ENCODE measurements at places on chromosomes 12 and 14.

- peak; percentile 85 for DNase-seq
Measured at GRCh38 chr12:121773011-121773777, 20.3 kb downstream of the RHOF start.

DNA sequence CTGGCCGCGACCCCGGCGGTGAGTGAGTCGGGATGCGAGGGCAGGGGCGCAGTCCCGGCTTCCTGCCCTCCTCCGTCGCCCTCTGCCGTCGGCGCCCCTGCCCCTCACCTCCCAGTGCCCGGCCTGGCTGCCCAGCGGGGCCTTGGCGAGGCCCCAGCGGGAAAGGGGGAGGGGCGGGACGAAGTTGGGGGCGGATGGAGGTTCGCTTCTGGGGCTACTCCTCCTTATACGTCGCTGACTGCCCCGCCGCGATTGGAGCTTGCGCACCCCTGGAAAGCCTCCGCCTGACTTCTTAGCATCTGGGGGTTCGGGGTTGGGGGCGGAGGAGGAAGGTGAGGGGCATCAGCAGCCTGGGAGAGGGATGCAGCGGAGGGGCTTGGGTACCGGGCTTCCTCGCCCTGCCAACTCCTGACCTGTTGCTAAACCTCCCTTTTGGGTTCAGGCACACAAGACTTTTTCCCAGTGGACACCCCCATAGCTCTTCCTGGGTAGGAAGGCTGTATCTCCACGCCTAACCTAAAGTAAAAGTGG, 406 bp downstream of the TMEM263 start:
- DNase-seq, result peak; percentile 59

- DNase-seq, result no peak
Measured at GRCh38 chr12:92747151-92747550, 44.4 kb downstream of the PLEKHG7 start.

GRCh38 chr14:69895109-69895508, 15.9 kb downstream of the SMOC1 start:
- no peak for DNase-seq

DNA sequence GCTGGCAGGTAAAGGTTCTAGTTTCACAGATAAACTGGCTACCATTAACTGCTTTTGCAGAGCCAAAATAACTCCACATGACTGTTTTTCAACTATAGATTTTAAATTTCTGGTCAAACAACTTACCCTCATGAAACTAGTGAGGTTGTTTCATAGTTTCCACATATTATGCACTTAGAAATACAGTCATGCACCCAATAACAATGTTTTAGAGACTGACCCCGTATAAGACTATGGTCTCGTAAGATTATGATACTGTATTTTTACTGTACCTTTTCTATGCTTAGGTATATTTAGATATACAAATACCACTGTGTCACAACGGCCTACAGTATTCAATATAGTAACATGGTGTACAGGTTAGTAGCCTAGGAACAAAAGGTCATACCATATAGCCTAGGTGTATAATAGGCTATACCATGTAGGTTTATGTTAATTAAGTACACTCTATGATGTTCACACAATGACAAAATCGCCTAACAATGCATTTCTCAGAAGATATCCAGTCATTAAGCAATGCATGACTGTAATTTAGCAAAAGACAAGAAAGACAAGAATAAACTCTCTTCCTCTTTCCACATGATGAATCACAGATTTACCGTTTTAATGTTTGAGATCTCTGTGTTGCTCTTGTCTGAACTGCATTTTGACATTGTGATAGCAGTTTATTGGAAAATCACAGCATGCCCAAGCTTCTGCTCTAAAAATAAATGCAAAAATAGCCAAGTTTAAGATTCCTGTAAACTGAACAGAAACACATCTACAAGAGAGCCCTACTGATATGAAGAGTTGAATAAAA, 17.1 kb downstream of the DICER1 start:
- DNase-seq, result no peak

GRCh38 chr14:78028471-78028870, 141.7 kb upstream of the NRXN3 start:
- DNase-seq, result no peak

DNA sequence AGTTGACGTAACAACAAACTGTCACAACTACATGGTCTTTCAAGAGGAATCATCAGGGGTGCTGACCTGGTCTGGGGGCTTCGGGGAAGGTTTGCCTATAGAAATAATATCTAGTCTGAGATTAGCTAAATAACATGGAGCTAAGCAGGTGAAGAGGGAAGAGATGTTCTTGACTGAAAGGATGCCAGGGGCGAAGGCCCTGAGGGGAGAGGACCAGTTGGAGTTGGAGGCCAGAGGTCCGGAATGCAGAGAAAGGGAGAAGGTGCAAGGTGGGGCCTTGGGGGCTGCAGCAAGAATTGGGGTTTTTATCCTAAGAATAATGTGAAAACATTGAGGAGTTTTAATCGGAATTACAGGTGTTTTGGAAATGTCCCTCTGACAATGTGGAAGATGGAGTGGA, 68.5 kb upstream of the RIC8B start:
- no peak for DNase-seq

DNA sequence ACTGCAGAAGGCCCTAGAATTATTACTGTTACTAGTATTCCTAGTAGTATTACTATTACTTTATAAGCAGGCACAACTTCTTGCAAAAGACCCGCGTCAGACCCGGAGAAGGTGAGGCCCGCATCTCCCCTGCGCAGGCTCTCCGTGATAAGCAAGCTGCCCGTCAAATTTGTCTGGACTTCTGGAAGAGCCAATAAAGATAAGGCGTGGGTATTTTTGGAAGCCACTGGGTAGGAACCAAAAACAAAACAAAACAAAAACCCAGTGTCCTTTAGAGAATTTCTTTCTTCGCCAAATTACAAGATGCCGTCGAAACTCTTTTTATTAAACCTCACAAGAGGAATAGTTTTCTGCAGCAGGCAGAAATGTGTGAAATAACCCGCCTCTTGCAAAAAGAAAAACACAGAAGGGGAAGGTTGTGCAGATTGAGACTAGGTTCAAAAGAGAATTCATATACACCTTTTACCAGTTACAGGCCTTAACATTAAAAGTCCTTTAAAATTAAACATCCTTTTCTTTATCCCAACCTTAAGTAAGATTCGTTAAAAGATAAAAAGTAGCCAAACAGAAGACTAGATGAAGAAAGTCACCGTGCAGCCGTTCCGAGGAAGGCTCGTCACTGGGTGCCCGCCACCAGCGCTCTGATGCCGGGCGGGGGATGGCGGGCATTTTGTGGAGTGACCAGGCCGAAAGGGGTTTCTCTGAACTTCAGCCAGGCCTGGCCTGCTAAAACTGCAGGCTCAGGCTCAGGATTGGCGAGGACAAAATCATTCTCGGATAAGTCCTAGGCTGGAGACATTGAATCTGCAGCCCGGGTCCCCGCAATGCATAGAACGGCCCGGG, 1.6 kb downstream of the TBX5 start:
- no peak for DNase-seq

- DNase-seq, result no peak
Measured at GRCh38 chr12:79567175-79567563, 123.6 kb downstream of the PAWR start.

DNA sequence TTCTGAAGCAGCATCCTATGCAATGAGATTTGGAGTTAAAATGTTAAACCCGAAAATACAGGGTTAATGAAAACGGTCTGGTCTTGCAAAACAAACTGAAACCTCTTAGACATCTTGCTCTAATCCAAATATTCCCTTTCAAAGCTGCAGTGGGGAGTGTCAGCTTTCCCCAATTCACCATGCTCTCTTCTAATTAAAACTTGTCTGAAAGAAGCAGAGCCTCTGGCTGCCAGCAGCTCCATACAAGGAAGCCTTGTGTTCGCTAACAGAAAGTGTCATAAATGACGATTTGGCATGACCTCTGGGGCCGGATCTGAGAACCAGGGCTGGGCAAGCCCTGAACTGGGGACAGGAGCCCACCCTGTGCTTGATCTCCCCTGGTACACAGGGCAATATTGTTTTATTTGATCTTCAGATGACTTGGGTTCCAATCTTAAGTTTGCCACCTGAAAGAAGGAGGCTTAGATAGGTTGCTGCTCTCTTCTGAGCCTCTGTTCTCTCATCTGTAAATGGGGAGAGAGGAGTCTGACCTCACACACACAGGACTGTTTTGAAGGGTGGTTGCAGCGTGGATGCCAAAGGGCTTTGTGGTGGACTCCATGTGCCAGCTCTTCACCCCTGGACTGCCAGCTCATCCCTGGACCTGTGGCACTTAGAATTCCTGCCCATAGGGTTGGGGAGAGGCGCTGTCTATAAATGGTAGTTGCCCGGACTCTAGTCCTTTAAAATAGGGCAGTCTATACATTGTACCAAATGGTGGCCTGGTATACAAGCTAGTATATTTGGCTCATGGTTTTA, 7.8 kb downstream of the KMT5A start:
- DNase-seq, result no peak

GRCh38 chr12:111597831-111598636, 1.1 kb downstream of the ATXN2 start:
- DNase-seq, result peak; percentile 23

GRCh38 chr14:49641697-49642129, 6.7 kb upstream of the DNAAF2 start:
- DNase-seq, result no peak

DNA sequence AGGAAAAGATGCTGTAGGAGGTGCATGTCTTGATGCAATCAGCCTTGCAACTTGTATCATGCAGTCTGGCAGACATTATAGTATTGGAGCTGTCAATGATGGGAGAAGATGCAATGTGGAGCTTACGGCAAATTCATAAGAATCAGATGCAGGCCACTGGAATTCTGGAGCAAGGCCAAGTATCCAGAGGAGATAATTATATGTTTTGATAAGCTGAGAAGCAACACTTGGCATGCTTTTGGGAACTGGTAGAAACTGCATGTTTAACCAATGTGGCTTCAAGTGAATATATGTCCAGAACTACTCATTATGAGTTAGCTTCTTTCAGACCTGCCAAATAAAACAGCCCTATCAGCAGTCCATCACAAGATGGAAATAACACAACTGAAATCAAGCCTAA, 249.1 kb upstream of the PPFIA2 start:
- no peak for DNase-seq

DNA sequence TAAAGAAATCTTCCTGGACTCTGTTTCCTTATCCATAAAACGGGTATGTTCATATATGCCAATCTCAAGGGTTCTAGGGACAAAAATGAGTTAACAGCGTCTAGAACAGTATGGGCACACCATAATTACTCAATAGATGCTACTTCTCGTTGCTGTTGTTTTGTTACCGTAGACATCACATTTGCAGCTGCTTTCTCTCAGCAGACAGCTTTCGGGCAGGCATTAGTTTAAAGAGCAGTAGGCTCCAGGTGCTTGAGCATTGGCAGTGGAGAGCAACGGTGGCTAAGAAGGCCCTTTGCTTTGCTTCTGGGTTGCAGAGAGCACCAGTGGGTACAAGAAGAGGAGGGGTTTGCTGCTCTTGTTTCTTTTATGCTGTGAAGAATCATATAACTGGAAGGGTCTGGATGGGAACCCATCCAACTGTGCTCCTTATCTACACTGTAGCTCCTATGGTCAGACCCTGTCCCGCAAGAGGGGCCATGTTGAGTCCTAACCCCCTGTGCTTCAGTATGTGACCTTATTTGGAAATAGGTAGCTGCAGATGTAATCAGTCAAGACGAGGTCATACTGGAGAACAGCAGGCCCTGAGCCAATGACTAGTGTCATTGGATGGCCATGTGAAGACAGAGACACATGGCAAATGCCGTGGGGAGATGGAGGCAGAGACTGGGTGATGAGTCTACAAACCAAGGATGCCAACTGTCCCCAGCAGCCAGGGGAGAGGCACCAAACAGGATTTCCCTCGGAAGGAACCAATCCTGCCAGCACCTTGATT, 120.0 kb downstream of the RBM19 start:
- DNase-seq, result no peak

- DNase-seq, result no peak
Measured at GRCh38 chr12:127722611-127723010, 544.4 kb upstream of the TMEM132C start.

DNA sequence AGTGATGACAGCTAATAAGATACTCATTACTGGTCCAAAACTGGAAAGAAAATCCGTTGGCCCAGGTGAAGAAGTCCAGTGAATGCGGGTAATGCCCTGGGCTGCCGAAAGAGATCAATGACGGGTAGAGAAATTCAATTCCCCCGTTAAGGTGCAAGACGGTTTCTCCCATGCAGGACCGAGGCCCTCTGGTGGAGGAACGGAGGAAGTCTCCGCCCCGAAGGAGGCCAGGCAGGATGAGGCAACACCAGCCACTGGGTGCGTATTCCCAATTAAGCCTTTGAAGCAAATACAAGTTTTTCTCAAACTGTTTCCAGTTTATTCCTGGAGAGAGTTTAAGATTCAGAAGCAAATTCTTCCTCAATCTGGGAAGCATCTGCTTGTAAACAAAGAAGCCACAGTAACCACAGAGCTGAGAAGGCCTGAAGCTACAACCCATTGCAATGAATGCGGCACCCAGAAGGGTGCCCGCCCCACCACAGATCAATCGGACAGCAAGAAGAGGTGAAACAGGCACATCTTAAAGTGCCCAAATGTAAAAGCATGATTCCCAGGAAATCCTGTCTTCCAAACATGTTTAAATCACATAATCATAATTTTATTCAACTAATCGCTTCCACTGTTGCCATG, 118.5 kb downstream of the TTC7B start:
- DNase-seq, result peak; percentile 74

- DNase-seq, result no peak
Measured at GRCh38 chr12:95215949-95216348, 1.3 kb downstream of the FGD6 start.

DNA sequence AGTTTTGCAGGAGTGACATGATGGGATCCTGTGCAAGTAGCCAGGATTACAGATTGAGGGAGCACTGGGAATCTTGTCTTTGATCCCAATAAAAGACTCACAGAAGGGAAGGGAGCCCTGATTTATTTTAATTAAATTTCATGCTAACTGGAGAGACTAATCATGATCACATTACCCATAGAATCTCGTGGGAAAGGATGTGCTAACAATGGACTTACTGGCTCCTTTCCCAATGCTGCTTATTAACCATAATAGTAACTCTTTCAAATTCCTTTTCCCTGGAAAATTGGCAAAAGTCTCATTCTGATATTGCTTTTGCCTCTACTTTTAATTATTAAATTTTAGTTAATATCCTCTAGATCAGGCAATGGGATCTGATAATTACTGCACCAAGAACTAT, 174.8 kb upstream of the AVPR1A start:
- no peak for DNase-seq

GRCh38 chr14:69684461-69685217, 73.2 kb downstream of the SUSD6 start:
- no peak for DNase-seq

- no peak for DNase-seq
Measured at GRCh38 chr14:23128969-23129758, 10.1 kb upstream of the CEBPE start.

GRCh38 chr14:103084021-103084919, at the start of gene LBHD2:
LBHD2 (plus strand) TSS chr14:103084210; CDS start chr14:103086013, 1,803 bp downstream.
- no peak for DNase-seq

DNA sequence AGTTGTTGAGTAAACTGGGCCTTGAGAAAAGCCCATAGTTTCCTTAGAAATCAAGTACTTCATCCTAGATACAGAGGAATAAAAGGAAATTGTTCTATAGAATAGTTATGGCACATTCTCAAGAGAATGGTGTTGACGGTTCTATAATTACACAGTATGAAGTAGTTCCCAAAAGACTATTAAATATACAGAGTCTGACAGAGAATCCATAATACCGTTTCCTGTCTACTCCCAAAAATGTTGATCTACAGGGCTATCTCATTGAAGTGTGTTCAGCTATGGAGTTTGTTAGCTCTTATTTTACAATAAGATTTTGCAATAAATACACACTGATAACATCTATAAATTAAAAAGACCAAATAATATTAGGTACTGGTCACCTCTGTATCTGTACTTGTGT, 799.7 kb downstream of the RPS29 start:
- DNase-seq, result no peak

GRCh38 chr12:110367181-110367864, 36.2 kb downstream of the ANAPC7 start:
- DNase-seq, result no peak

Data from CD4-positive, alpha-beta T cell treated with Interleukin-12 subunit alpha and Interleukin-12 subunit beta, for 1 hour (primary cell).